COLO829 (cell line): ENCODE measurements at places on chromosomes 4 and X.
A peak's percentile ranks its signal among the peaks of the same experiment; 100 is the strongest.

- no peak for DNase-seq
Observed at GRCh38 chr4:14871676-14872430, 130.4 kb upstream of the CPEB2 start.

GRCh38 chr4:2572866-2573265, 36.4 kb downstream of the FAM193A start:
- DNase-seq = no peak

DNA sequence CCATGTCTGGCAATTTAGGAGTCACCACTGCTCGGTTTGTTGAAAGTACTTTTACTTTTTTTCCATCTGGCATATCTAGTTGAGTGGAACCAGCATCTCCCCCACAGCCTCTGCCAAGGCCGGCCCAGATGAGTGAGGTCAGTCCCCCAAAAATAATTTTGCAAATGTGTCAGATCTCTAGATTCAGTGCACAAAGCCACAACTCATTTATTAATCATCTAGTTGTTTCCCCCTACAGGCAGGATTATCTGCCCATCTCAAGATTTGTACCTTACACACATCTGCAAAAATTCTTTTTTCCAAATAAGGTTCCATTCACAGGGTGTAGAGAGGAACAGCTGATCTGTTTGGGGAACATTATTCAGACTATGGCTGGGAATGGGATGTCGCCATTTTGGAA, 174.0 kb upstream of the MXRA5 start:
- DNase-seq = no peak

DNA sequence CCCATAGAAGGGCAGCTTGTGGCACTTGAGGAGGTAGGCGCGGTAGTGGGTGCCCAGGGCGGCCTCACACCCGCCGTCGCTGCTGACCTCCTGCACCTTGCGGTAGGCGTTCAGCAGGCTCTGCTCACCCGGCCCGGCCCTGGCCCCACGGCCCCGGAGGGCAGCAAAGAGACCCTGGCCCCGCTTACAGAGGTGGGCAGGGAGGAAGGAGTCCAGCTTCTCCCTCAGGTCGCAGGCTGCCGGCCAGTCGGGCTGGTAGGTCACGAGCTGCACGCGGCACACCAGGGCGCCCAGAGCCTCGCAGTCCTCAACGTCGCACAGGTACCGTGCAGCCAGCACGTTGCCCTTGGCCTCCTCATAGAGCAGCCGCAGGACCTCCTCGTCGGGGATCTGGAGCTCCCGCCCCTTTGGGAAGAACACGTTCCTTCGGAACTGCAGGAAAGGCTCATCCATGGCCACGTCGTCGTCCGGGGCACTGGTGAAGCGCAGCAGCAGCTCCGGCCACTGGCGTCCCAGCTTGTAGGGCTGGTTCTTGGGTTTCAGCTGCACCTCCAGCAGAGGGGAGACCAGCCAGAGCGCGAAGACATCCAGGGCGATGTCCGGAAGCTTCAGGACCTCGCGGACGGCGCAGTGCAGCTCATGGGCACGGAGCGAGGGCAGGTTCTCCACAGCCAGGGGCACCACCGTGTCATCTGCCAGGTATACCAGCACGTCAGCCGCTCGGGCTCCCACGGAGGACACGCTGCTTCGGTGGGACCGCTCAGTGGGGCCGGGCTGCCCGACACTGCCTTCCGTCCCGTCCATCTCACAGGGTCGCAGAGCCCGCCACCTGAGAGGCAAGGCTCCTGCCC, 17.1 kb upstream of the LAS1L start:
- DNase-seq = no peak

DNA sequence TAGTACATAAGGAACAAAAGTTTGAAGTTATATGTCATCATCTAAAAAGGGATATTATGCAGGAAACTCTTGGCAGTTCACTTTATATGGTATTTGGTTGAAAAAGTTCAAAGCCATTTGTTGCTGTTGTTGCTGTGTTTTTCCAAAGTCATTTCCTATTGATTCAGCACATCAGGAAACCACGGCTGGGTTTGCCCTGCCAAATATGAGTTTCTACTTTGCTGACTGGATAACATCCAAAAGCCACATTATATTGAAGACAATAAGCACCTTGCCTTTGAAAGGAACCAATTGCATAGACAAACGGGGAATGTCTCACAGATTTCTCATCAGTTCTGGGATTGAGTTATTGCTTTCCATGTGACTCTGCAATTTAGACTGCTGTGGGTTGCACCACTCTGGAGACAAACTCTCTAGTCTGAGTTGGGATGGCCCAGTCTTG, 206.1 kb downstream of the SLC39A8 start:
- no peak for DNase-seq

- no peak for DNase-seq
Observed at GRCh38 chrX:455673-456072, 69.0 kb upstream of the PPP2R3B start.

GRCh38 chr4:121712001-121712651, 15.3 kb upstream of the ANXA5 start:
- DNase-seq = no peak

DNA sequence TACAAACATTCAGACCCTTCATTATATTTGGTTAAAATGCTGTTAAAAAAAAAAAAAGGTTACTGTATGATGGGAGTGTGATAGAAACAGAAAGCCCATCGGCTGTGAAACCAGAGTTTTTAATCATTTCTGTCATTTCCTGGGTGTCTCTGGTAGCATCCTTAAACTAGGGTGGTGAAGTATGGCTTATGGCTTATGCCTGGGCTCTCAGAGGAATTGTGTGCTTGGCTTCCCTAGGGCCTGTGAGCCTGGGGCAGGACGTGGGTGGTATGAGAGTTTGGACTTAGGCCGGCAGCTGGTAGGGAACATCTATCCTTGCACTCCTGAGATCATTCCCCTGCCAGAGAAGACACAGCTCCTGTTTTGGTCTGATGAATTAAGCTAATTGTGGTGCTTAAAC, 52.2 kb downstream of the DCUN1D4 start:
- DNase-seq = peak; percentile 50

GRCh38 chr4:15410750-15411149, 17.1 kb upstream of the C1QTNF7 start:
- DNase-seq = no peak
